ENCODE measurements at places on chromosomes 11 and 22. TPM values are rescaled to one million over a fixed set of nuclear protein-coding genes. Genes with fewer than 3 reads are reported as not detected.

Gene APOL4
- 2.4 TPM for total RNA-seq

Gene OR52E8
- not detected for total RNA-seq

Gene PHLDA2
- total RNA-seq: 5.7 TPM

Gene CD3D
- not detected for total RNA-seq

Gene AP2A2
- 19.6 TPM for total RNA-seq

Gene SLC6A5
- total RNA-seq: not detected

Gene GSTT4
- not detected for total RNA-seq

Gene GRAMD1B
- total RNA-seq: 0.68 TPM

Gene MUC2
- not detected for total RNA-seq

Gene GSTT2B
- total RNA-seq: 9.5 TPM

Gene HBE1
- total RNA-seq: not detected

Gene MRGPRF
- 2.1 TPM for total RNA-seq

Gene B4GAT1
- total RNA-seq: 36.9 TPM

Gene TCN2
- 4.6 TPM for total RNA-seq

Gene CSKMT
- 7.4 TPM for total RNA-seq

Gene SHANK3
- 0.30 TPM for total RNA-seq

Gene SERPING1
- total RNA-seq: 8.2 TPM

Gene SCGB1D4
- total RNA-seq: not detected

Gene OR51I1
- total RNA-seq: not detected

Gene DRD4
- total RNA-seq: not detected

Gene SLC7A4
- total RNA-seq: 0.23 TPM

Gene TMEM45B
- not detected for total RNA-seq

Gene PLA2G3
- total RNA-seq: not detected

Gene DDX25
- total RNA-seq: 0.12 TPM

Gene ARHGAP20
- 1.3 TPM for total RNA-seq

Gene OR51I2
- not detected for total RNA-seq

Gene VEGFB
- 23.5 TPM for total RNA-seq

Gene PRR33
- not detected for total RNA-seq

Gene MPZL3
- 0.12 TPM for total RNA-seq

Gene PANX2
- total RNA-seq: 0.35 TPM

Gene MRGPRE
- total RNA-seq: not detected

Gene F2
- not detected for total RNA-seq

Gene SERGEF
- 39.4 TPM for total RNA-seq

Gene OR1S2
- not detected for total RNA-seq

Gene KRTAP5-1
- not detected for total RNA-seq

Gene DNHD1
- total RNA-seq: 3.3 TPM

Gene OR8G1
- not detected for total RNA-seq

Gene APLNR
- 0.35 TPM for total RNA-seq

Gene CNGA4
- total RNA-seq: under 0.01 TPM

Gene ELFN2
- total RNA-seq: not detected

Gene NCR3LG1
- 0.94 TPM for total RNA-seq

Gene GLB1L2
- 0.23 TPM for total RNA-seq

Gene MIOX
- not detected for total RNA-seq

Gene FLRT1
- total RNA-seq: under 0.01 TPM

Gene UPK3A
- not detected for total RNA-seq

Measured in smooth muscle cell of the coronary artery (primary cell).